Activated CD4-positive, alpha-beta T cell treated with anti-CD3 and anti-CD28 coated beads for 36 hours (primary cell): ENCODE measurements at places on chromosomes 1 and 21.

DNA sequence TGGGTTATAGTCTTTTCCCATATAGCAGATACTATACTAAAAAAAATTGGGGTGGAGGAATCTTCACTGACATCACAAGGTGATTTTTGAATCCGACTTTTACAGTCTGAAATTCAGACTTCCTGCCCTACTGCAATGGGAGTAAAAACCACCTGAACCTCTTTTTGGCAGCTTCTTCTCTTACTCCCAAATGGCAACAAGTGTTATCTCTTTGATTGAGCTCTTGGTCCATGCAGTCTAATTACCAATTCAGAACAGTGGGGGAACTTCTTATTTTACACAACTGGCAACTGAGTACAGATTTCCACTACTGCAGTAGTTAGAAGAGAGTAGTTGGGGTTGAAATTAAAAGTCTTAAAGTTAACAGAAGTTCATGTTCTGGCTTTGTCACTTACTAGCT, 62.3 kb downstream of the MACF1 start:
- no peak for DNase-seq

- no peak for DNase-seq
These were observed 407.0 kb downstream of the PTPRU start for GRCh38 chr1:29643281-29643680.

DNA sequence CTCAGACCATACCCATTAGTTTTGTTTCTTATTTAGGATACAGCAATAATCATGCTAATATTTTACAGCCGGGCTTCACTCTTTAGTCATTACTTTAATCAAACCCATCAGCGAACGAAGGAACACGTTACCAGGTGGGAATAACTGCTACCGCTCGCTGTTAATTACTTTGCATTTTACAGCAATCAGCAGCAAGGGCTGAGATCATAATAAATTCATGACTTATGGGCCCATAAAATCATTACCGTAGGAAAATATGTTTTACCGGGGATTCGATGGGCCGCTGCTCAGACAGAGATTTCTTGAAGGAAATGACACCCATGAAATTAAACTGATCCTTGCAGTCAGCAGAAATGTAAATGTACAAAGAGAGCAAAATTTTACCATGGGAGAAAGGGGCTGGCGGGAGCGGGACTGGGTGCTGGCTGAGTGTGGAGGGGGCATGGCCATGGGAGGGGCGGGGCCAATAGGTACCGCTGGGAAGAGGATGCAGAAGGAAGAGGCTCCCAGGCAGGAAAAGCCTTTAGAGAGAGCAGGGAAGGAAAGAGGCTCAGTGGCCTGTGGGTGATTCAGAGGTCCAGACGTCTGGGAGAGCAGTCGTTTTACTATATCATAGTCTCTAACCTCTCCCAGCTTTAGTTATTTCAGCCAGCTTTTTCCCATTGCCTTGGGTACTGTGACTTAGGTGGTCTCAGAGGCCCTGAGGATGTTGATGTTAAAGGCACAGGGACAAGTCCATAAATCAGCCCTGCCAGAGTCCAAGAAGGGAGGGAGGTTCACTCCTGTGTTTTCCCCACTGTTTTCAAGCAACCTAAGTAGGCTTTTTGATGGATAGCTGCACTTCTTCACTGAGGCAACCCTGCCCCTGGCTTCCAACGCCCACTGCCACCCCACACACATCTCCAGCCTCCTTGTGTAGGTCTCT, 258.9 kb downstream of the SEC16B start:
- no peak for DNase-seq

GRCh38 chr1:155952505-155952890, 11.1 kb downstream of the RXFP4 start:
- DNase-seq, result no peak

DNA sequence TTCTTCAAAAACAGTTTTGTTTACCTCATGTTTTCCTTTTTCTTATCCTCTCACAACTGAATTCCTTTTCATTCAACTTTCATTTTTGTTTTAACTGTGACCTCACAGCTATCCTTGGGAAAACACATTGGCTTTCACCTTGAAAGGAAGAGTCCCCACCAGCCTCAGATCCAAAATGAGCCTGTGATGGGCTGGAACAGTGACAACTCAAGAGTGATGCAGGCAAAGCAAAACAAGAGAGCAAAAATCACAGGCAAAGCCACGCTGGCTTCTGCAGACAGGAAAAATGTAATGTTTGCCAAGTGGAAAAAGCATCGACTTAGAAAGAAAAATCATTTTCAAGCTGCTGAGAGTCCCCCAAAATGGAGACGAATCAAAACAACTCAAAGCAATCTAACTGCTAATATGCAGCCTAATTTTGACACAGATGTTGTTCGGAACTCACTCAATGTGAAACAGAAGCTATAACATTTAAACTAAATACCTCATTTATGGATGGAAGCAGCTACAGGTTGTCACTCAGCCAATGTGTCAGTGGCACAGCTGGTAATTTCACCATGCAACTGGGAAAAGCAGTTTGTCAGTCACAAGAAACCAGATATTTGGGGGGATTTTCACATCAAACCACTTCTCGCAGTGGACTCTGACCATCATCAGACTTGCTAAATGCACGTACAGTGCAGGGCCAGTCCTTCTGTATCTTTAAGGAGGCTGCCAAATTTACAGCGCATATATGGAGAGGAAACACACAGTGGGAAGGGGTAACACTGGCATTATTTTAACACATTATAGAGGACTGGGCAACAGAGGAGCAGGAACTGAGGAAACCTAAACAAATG, 50.7 kb downstream of the ALG14 start:
- DNase-seq, result no peak

DNA sequence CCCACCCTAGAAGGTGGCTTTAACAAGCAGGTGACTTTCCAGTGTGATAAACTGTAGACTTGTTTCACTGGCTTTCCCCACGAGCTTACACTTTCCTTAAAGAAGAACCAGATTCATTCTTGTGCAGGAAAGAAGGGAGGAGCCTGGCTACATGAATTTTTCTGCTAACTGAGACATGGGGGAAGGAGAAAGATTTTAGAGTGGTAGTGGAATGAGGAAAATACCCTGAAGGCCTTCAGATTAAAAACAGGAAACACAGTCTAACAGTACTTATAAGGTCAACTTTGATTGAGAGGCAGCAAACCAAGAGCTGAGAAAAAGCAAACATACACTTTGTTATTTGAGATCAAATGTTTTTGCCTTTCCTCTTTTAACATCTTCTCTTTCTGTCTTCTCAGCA, 640.9 kb upstream of the PLXNA2 start:
- DNase-seq, result no peak

- no peak for DNase-seq
These were observed 137.0 kb downstream of the BRINP2 start for GRCh38 chr1:177307771-177308170.

GRCh38 chr21:42878678-42878992, 704 bp downstream of the WDR4 start:
- no peak for DNase-seq

DNA sequence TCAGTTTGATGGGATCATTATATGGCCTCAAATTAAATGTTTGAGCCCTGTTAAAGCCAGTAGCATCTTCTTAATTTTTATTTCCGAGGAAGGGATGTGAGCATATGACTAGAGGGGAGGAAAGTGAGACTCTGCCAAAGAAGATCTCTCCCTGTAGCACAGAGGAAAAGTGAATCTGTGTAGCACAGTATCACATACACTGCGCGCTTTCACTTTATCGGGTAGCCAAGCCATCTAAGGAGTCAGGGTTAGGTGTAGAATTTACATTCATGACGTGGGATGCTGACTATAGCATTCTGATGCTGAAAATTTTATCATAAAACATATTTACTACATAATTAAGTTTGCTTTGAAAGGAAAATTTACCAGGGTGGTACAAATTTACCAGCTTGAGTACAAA, 24.0 kb downstream of the LRRC8D start:
- DNase-seq, result peak; percentile 60

GRCh38 chr1:46516200-46516950, 26.7 kb downstream of the DMBX1 start:
- DNase-seq, result no peak

DNA sequence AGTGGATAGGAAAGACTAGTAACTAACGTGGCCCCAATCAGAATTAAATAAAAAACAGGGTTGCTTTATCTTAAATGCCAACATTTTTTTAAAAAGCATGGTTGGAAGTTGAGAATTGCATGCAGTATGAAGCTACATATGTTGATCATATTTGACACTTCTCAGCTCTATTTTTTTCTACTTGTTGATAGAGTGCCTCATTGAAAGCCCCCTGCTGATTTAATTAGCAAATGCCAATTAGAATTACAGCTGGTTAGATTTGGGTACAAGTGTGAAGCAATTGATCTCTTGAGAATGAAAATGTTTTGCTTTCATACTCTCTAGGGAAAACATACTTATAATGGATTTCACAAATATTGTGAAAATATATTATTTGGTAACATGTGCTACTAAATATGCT, 40.5 kb downstream of the CHD1L start:
- no peak for DNase-seq

GRCh38 chr1:158952416-158952815, 21.1 kb downstream of the PYHIN1 start:
- no peak for DNase-seq

- no peak for DNase-seq
These were observed 29.8 kb downstream of the ZNF281 start for GRCh38 chr1:200379940-200380588.
